ENCODE measurements at places on chromosomes 5 and 9.
A peak's percentile ranks its signal among the peaks of the same experiment; 100 is the strongest.

GRCh38 chr5:82066791-82067190, 95.0 kb downstream of the ATG10 start:
- no peak for DNase-seq

- no peak for DNase-seq
These were observed 390.0 kb downstream of the ENC1 start for GRCh38 chr5:74250304-74251102.

- DNase-seq, result no peak
These were observed 223.3 kb downstream of the SEC61B start for GRCh38 chr9:99445371-99445891.

GRCh38 chr9:106945727-106946660, 83.0 kb downstream of the ZNF462 start:
- no peak for DNase-seq

GRCh38 chr9:100869326-100869725, 159.2 kb upstream of the PLPPR1 start:
- DNase-seq, result no peak

DNA sequence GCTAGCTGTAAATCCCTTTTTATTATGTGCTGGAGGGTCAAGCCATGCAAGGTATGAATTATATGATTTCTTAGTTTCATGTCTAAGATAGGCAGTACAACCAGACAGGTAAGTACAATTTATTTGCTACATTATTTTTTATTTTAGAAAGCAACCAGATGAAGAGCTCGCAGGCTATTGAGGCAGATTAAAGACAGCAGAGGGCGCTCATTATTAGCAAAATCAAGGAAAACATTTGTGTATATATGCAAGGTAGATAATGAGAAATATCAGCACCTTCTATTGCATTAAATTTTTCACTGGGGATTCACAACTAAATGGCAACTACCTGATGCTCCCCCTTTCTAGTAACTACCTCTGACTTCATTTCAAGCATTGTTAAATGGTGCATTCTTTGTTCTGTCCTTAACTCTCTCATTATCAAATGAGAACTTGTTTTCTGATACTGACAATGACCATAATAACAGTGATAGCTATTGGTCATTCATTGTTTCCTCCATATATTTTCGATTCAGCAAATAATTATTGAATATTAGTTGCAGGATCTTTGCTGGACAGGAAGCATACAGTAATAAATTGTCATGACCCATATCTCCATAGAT, 8.6 kb downstream of the SCGB3A2 start:
- peak; percentile 12 for DNase-seq

DNA sequence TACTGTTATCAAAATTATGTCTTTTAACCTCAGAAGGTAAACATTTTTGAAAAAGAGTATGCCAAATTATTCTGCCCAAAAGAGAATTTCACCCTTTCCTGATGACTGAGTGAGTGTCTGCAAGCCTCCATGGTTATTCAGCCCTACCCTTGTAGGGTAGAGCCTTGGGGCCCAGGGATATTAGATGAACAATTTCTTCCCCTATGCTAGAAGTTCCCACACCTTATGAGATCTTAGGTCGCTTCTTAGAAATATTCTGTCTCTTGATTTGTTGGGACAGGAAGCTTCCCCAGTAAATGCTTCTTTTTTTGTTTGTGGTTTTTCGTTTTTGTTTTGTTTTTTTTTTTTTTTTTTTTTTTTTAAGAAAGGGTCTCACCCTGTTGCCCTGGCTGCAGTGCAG, 3.1 kb downstream of the CRB2 start:
- DNase-seq, result no peak

GRCh38 chr5:78327761-78328510, 32.5 kb upstream of the SCAMP1 start:
- no peak for DNase-seq

GRCh38 chr9:6113312-6113711, 97.9 kb upstream of the RANBP6 start:
- no peak for DNase-seq

GRCh38 chr5:98309785-98310598, 463.5 kb upstream of the RGMB start:
- DNase-seq, result no peak

GRCh38 chr5:94807985-94808384, 189.5 kb downstream of the SLF1 start:
- no peak for DNase-seq

DNA sequence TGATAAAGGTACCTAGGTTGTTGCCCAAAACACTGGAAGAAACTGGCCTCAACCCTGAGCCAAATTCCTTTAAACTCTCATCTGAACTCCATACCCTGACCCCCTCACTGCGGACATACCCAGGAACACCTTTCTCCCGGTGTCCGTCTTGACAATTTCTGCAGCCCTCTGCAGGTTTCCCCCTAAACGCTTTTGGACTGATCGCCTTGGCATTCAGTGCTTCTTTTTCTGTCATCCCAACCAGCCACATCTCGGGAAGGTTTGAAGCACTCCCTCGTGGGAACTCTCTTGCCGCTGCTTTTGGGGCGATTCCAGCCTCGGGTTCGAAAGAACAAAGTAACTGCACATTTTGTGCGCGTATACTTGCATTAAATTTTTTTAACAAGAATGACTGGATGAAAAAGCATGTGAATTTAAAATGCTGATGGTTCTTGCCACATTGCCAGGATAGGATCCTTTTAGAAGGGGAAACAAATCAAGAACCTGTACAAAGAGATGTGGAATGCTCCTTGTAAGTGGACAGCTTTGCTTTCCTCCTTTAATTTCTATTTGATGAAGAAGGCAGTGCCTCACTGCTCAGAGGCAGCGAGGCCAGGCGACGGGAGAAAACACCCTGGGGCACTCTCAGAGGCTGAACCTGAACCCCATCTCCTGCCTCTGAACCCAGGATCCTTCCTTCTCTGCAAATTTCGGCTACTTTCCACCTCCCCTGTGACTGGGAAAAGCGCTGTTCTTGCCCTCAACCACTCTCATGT, 615 bp downstream of the PSMD5 start:
- no peak for DNase-seq

- no peak for DNase-seq
These were observed 128.9 kb upstream of the RAPGEF1 start for GRCh38 chr9:131868766-131869165.

- no peak for DNase-seq
These were observed 635.9 kb downstream of the TLE1 start for GRCh38 chr9:81053298-81054025.

- no peak for DNase-seq
These were observed 22.8 kb downstream of the THBS4 start for GRCh38 chr5:80057921-80058320.

- no peak for DNase-seq
These were observed 124.5 kb downstream of the CAAP1 start for GRCh38 chr9:26768145-26768544.

DNA sequence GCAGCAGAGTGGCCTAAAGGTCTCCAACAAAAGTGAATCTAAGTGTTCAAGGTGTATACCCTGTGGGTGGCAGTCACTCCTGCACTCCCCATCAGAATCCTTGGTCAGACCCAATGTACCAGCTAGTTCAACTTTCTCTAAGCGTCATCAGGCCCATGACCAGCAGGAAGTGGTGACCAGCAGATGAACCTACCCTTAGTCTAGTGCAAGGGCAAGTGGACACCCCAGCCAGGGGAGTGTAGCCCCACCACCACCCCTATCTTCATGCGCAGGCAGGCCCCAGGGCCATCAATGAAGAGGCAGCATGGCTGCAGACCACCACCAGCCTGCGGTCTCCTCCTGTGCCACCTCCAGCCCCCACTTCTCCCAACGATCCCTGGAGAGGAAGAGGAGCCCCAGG, 213.1 kb downstream of the AGTPBP1 start:
- no peak for DNase-seq

GRCh38 chr9:112917987-112918362, 27.3 kb upstream of the SLC46A2 start:
- DNase-seq, result no peak

DNA sequence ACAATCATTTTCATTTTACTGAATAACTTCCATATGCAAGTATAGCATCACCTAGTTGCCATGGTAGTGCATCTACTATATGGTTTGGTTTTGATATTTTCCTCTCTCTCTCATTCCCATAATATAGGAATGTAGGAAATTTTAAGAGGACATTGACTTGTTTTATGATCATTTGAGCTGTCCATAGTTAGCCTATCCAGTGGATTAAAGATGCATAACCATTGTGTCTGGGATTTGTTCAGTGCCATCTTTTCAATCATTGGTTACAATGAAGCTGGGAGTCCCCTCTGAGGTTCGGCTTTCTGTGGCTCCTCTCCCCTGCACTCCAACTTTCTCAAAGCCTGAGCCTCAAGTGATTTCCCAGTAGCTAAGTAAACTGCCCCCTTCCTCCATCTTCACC, 458.5 kb downstream of the RAB3C start:
- no peak for DNase-seq

DNA sequence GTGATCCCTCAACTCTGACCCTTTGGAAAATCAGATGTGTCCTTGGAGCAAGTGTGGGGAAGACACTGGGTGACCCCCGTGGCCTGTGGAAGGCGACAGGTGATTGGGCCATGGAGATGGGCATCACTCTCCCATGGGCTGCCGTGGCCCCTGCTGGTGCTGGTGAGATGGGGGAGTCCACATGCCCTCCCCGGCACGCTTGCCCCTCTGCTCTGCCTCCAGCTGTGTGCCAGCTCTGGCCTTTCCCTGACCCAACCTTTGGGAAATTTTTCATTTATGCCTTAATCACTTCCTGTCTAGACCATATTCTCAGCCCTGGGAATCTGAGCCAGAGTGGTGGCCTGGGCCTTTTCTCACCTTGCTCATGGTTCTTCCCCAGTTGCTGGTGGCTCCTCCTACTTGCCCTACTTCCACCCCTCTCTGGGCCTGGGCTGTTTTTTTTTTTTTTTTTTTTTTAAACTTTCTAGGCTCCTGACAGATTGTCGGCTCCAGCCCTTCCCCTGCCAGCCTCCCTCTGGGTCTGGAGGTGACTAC, 56.6 kb downstream of the RGS3 start:
- DNase-seq, result no peak

- DNase-seq, result peak; percentile 30
These were observed 28.2 kb downstream of the SLC6A7 start for GRCh38 chr5:150217873-150218692.

DNA sequence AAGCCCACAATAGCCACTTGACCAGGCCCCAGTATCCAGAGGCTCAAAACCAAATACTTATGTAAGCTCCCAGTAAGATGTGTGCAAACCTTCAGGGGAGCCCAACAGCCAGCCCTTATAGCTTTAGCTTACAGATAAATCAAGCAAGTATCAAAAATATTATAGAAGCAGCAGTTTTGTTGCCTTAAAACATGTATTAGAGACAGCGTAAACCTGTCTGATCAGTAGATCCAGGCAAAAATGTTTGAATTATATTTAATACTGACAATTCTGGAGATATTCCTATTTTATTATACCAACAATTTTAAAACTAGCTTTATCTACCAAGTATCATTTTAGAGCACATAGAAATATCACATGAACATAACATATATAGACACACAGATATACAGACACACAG, 365.6 kb upstream of the KLF4 start:
- DNase-seq, result no peak

- DNase-seq, result no peak
These were observed 49.8 kb upstream of the TESK1 start for GRCh38 chr9:35555246-35555701.

- no peak for DNase-seq
These were observed 111.2 kb downstream of the TRPM3 start for GRCh38 chr9:71010258-71010657.

GRCh38 chr5:146302406-146302805, 36.2 kb upstream of the POU4F3 start:
- DNase-seq, result no peak

DNA sequence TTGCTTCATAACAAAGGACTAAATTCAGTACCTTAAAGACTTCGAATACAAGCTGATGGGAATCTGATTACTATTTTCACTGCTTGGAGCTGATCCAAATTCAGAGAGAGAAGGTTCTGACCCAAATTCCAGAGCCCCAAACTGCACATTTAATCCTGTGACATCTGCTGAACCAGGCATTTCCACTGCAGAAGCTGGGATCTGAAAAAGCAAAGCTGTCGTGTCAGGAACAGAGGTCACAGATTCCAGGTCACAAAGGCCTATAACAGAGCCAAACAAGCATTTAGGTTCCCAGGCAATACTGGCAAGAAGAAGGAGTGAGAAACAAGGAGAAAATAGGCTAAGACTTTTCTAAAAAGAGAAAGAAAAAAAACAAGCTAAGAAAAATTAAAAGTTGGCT, 105.3 kb downstream of the UBAP2 start:
- DNase-seq, result no peak

DNA sequence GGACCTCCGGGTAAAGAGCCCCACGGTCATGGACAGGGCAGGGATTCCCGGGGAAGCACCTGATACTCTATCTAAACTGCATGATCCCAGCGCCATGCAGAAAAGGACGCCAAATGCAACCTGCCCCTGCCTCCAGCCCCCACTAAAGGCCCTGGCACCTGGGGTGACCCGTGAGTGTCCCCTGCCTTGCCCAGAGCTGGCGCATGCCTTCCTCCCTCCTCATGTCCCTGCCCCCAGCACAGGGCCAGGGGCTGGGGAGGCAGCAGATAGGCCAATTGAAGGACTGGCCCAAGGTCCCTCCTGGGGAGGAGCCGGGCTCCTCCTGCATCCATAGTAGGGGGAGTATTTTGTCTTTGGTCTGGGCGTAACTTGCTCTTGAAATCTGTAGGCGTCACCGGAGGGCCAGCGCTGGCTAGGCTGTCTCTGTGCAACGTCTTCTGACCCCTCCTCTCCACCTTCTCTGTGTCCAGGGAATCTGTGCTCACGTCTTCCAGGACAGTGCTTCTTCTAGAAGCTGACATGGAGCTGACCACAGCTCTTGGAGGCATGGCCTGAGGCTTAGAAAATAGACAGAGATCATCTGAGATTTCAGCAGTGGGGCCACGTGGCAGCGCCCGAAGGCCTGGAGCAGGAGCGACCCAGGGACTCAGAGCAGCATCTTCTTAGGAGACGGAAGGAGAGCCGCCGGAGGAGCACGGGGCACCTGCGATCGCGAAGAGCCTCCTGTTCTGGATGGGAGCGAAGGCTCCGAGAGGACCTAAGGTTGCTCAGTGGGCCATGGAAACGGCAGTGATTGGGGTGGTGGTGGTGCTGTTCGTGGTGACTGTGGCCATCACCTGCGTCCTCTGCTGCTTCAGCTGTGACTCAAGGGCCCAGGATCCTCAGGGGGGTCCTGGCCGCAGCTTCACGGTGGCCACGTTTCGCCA, 660 bp downstream of the SPAAR start:
- no peak for DNase-seq

DNA sequence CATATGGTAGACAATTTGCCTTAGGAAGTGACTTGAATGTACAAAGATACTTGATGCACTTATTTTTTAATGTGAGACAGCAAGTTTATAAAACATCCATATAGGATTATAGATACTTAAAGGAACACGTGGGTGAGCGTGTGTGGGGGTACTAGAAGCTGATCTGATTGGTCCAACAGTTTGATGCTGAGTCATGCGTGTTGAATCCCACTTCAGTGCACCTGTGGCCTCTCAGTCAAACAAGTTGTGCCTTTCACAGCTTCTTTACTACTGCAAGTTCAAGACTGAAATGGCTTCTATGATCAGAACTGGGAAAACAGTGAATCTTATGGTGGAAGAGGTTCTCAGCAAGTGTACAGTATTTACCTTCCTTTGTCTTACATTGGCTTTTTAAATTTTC, 98.9 kb downstream of the MAP1B start:
- no peak for DNase-seq

- DNase-seq, result no peak
These were observed 13.0 kb upstream of the PCDHAC2 start for GRCh38 chr5:140953234-140953633.
